ENCODE measurements at places on chromosomes 3 and 15. TPM values are rescaled to one million over a fixed set of nuclear protein-coding genes. Genes with fewer than 3 reads are reported as not detected.

GRCh38 chr3:168888781-168889180 is 774.7 kb downstream of the MECOM start:
- no peaks in the 10 kb centered on the region for H3K4me1 ChIP-seq
- H3K4me3 ChIP-seq, result no peak overlapping the region
- H3K36me3 ChIP-seq, result no peaks in the 10 kb centered on the region
- DNase-seq, result no peak
- no peak overlapping the region for H3K27ac ChIP-seq
- no peaks in the 10 kb centered on the region for H3K27me3 ChIP-seq

GRCh38 chr3:160069986-160070385 is 81.4 kb downstream of the IL12A start:
- H3K4me3 ChIP-seq, result no peak overlapping the region
- H3K36me3 ChIP-seq, result no peaks in the 10 kb centered on the region
- no peaks in the 10 kb centered on the region for H3K27me3 ChIP-seq
- no peaks in the 10 kb centered on the region for H3K4me1 ChIP-seq
- DNase-seq, result no peak
- H3K27ac ChIP-seq, result no peak overlapping the region

DNA sequence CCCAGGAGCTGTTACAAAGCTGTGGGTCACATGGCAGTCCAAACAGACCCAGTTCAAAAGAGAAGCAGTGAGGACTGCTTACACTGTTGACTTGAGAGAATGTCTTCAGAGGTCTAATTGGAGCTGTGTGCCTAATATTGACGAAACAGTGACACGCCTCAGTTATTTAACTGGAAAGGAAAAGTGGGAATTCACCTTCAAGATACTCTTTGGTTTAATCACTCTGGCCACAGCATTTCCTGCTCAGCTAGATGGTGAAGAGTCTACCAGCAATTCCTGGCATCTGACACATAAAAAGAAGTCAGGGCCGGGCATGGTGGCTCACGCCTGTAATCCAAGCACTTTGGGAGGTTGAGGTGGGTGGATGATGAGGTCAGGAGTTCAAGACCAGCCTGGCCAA is 326.4 kb downstream of the SV2B start:
- no peak overlapping the region for H3K4me3 ChIP-seq
- H3K4me1 ChIP-seq, result no peaks in the 10 kb centered on the region
- H3K36me3 ChIP-seq, result no peaks in the 10 kb centered on the region
- no peak for DNase-seq
- no peaks in the 10 kb centered on the region for H3K27me3 ChIP-seq

- no peak overlapping the region for H3K4me3 ChIP-seq
- no peaks in the 10 kb centered on the region for H3K27me3 ChIP-seq
- no peaks in the 10 kb centered on the region for H3K4me1 ChIP-seq
- H3K27ac ChIP-seq, result no peak overlapping the region
- no peak for DNase-seq
These were observed 8.9 kb downstream of the ECE2 start for GRCh38 chr3:184284696-184285095.

DNA sequence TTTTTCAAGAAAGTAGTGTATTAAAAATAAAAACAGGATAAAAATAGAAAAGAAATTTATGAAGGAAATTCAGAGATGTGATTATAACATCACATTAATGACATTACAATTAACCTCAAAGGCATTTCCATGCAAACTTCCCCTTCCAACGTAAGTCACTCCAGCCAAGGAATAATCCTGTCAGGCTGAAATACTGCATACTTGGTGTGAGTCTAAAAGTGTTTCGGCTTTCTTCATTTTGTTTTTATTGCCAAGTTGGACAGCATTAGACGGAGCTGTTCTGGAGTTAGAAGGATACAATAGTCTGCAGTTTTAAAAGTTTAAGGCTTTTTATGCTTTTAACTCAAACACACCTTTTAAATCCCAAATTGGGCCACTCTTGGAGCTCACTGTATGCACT is 435.0 kb downstream of the MECOM start:
- no peaks in the 10 kb centered on the region for H3K27me3 ChIP-seq

GRCh38 chr3:188948281-188948996 is 223.3 kb upstream of the TPRG1 start:
- peaks cover 9% of the 10 kb centered on the region for H3K4me1 ChIP-seq
- DNase-seq, result peak; percentile 61
- no peaks in the 10 kb centered on the region for H3K36me3 ChIP-seq
- H3K4me3 ChIP-seq, result no peak overlapping the region

DNA sequence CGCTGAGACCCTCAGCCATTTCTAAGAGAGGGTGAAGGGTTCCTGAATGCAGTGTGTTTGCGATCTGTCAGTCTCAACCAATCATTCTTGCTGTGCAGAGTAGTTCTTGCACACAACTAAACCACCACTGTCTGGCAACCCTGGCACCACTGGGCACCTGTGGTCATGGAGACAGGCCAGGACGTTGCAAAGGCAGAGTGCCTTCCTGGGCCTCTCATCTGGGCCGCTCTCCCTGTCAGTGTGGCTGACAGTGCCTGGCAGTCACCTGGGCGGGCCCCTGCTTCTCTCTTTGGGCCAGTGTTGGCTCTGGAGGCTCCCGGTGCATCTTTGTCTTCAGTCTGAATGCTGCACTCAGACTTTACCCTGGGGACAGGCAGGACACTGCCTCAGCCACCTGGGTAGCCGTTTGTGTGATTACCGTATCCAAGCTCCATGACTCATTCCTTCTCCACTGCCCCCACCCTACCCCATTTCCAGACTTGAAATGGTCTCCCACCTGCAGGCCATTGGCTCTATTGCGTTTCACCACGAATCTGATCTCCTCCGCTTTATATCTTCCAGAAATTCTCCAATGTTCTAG is 104.6 kb upstream of the KLF13 start:
- no peak for DNase-seq
- no peaks in the 10 kb centered on the region for H3K27me3 ChIP-seq
- no peak overlapping the region for H3K4me3 ChIP-seq
- no peak overlapping the region for H3K27ac ChIP-seq
- no peaks in the 10 kb centered on the region for H3K36me3 ChIP-seq
- peaks cover under 1% of the 10 kb centered on the region for H3K4me1 ChIP-seq

THAP10 gene
- 6.6 TPM for total RNA-seq

ANKRD63 gene
- total RNA-seq, result 2.7 TPM

SV2B gene
- total RNA-seq, result 5.4 TPM

CACNA2D3 gene
- 5.9 TPM for total RNA-seq

TM6SF1 gene
- 4.7 TPM for total RNA-seq

GOLGA6L4 gene
- total RNA-seq, result 3.6 TPM

CPLX3 gene
- 59.8 TPM for total RNA-seq

CD200 gene
- 6.3 TPM for total RNA-seq
